ENCODE measurements at places on chromosomes 6 and 20.

GRCh38 chr6:2448826-2449571 lies 203.6 kb upstream of the GMDS start:
- peak; percentile 46 for DNase-seq

GRCh38 chr6:36038120-36038876 lies 10.7 kb downstream of the MAPK14 start:
- no peak for DNase-seq

GRCh38 chr6:158361068-158361467 lies 48.8 kb downstream of the TULP4 start:
- no peak for DNase-seq

GRCh38 chr6:89509777-89510281 lies 76.9 kb downstream of the ANKRD6 start:
- no peak for DNase-seq

DNA sequence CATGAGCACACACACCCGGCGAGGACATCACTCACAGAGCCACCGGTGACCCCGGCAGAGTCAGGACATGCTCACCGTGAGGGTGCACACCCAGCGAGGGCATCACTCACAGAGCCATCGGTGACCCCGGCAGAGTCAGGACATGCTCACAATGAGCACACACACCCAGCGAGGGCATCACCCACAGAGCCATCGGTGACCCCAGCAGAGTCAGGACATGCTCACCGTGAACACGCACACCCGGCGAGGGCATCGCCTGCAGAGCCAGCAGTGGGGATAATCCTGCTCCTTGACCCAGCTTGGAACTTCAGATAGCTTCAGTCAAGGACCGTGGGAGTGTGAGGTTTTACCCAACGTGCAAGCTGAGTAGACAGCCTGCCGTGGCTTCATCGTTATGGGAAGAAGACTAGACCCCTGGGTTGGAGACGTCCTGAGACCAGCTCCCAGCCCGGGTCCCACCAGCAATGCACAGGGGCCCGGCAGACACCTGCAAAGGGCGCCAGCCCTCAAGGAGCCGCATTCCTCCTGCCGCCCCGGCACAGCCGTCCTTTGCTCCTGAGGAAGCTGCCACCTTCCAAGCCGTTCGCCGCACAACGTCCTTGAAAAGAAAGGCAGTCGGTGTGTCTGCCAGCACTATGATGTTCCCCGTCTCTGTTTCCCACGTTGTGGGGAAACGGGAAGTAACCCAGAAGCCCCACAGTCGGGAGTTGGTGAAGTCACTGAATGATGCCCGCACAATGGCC lies 192.3 kb downstream of the DLL1 start:
- no peak for DNase-seq

DNA sequence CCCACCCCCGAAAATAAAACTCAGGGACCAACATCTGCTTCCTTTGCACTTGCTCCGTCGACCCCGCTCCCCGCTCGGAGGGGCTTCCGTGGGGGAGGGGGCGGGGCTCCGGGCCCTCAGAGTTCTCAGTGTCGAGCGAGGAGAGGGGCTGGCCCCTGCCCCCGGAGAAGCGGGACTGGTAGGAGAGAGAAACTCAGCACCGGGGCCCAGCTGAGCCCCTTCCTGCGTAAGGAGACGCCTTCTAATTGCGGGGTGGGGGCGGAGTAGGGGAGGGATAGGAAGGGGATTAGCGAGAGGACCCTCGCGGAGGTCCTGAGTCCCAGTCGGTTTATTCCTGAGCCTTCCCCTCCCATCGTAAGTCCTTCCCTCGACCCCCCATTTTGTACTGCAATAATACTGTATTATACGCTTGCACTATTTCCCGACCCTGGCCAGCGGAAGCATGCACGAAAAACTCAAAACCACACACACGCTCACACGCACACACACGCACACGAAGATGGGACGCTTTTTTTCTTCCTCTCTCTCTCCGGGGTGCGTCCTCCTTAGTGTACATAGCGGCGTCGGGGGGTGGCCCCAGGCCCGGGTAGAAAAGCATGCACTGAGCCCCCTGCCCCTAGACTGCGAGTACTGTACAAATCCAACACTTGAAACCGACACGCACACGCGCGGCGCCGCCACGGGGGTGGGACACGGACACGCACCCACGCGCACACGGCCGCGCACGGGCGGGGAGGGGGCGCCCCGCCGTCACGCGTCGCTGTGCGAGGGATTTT lies 22.1 kb upstream of the SLC22A7 start:
- DNase-seq, result no peak

- no peak for DNase-seq
Measured at GRCh38 chr6:47603995-47604394, 94.4 kb upstream of the ADGRF4 start.

DNA sequence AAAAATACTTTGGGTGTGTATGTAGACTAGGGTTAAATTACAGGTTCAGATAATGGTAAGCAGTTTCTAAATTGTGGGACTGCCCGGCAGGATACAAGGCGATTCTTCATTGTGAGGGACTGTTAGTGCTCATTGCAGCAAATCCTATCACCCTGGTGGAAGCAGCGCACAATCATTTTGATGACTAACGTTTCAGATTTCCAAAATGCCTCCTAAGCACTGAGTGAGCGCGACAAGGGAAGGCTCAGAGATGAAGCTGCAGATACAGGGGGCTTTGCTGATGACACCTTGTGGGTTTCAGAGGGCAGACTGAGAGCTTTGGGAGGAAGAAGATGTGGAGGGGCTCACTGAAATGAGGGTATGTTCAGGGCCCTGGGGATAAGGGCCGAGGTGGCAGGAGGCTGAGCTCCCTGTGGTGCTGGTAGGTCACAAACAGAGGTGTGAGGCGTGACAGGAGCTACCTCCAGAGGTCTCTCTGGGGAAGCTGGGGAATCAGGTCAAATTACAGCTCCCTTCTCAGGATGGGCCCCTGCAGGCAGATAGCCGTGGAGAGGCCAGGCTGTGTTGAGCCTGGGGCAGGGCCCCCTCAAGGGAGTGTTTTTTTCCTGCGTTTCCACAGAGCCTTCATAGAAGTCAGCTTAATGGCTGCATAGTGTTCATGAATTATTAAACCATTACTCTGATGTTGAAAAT lies 84.5 kb upstream of the FYN start:
- no peak for DNase-seq

GRCh38 chr20:62762801-62763368 lies 33.4 kb upstream of the MRGBP start:
- no peak for DNase-seq

DNA sequence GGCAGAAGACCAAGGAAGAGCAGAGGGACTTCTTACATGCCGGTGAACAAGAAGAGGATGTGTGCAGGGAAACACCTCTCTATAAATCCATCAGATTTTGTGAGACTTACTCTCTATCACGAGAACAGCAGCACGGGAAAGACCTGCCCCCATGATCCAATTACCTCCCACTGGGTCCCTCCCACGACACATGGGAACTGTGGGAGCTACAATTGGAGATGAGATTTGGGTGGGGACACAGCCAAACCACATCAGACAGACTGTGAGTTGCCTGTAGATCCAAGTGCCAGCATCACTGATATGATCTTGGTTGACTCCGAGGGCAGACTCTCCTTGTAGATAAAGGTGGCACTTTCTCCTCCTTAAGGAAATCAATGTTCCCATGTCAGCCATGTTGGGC lies 414.8 kb upstream of the JARID2 start:
- no peak for DNase-seq

GRCh38 chr20:46220455-46221207 lies 87.7 kb downstream of the CDH22 start:
- DNase-seq, result peak; percentile 25

DNA sequence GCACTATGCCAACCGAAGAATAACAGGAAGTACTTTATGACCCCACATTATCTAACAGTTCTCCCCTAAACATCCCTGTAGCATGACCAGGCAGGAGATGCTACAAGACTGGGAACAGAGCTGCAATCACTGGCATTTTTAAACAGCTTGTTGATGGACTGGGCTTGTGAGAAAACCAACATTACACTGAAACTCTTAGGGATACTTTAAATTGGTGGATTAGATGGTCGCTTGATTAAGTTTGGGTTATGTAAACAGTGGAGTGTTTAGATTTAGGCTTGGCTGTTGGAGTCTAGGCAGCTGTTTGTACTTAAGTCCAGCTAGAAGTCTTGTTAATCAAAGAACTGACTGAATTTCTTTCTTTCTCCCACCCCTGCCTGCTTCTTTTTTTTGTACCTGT lies 234.1 kb upstream of the BMP2 start:
- DNase-seq, result no peak

DNA sequence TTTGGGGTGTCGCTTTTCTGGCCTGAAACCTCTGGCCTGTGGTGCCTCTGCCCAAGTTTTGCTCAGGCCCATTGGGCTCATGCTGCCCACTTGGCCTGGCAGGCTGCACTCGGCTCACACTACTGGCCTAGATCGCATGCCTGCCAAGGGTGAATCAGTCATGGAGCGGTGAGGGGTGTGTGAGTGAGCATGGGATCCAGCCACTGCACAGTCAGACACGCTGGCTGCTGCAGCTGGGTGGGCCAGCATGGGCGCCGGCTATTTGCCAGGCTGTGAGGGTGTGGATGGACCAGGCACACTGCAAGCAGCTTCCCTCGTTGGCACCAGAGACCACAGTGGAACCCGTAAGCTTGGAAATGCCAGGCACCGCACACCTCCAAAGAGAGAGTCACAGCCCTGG lies 145.4 kb upstream of the CNR1 start:
- DNase-seq, result no peak

GRCh38 chr6:100152201-100152600 lies 158.2 kb upstream of the MCHR2 start:
- DNase-seq, result no peak

- DNase-seq, result no peak
Measured at GRCh38 chr20:50727792-50728485, 3.4 kb upstream of the PARD6B start.

DNA sequence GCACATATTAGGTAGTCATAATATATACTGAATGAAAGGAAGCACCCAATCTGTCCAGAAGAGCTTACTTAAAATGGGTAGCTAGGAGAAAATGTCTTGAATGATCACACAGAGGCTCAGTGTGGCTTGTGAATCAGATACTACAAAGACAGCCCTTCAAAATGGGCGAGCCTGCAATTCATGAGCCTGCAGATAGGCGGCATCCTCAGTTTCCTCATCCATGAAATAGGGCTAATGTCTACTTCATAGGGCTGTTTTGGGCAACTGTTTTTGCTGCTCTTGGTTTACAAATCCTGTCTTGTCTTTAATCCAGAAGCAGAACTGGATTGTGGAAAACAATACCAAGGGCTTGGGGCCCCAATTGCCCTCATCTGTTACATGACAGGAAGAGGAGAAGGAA lies 129.3 kb upstream of the KCNK16 start:
- DNase-seq, result no peak

DNA sequence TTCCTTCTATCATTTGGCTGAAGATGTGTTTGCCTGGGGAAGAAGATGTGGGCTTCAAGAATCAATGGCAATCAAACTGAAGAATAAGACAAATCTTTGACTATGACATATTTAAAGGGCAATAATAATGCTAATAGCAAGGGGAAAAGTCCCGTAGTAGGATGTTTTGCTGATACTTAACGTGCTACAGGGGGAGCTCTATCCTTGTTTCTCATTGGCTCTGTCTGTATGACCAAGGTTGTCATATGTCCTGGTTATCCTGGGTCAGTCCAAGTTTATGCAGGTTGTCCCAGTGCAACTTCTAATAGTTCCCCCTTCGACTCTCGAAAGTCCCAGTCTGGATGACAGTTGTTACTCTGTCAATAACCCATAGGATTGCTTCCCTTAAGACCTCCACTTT lies 321.3 kb downstream of the DHX35 start:
- no peak for DNase-seq

- DNase-seq, result no peak
Measured at GRCh38 chr6:41625442-41625841, 12.8 kb upstream of the MDFI start.

- no peak for DNase-seq
Measured at GRCh38 chr6:18414116-18414515, 27.0 kb downstream of the RNF144B start.

GRCh38 chr6:8069151-8069550 lies 5.0 kb upstream of the BLOC1S5 start:
- no peak for DNase-seq

DNA sequence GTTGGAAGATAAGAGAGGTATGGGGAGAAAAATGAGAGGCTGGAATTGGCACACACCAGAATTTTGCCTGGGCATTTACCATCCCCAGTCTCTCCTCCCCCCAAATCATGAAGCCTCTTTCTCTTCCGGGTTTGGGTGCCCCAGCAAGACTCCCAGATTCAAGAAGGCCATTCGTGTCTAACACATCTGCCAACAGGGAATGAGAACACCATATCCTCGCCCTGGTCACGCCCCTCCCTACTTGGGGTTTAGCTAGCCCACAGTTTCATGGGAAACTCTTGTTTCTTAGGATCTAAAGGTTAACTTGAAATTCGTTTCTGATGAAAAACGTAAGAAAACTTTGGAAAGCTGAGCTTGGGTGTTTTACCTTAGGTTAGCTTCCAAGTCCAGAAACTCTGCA lies 105.5 kb upstream of the TMEM170B start:
- no peak for DNase-seq

DNA sequence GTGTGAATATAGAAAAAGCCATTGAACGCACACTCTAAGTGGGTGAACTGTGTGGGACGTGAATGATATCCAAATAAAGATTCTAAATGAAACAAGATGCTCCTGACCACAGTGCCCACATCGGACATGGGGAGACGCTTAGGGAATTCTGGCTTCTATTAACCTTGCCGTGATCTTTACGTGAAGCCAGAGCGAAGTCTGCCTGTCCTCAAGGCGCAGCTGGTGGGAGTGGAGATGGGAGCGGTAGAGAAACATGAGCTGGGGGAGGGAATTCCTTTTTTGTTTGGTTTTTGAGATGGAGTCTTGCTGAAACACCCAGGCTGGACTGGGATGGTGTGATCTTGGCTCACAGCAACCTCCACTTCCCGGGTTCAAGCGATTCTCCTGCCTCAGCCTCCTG lies 46.0 kb downstream of the VSTM2L start:
- no peak for DNase-seq

GRCh38 chr20:10777710-10778109 lies 103.9 kb upstream of the JAG1 start:
- DNase-seq, result no peak

DNA sequence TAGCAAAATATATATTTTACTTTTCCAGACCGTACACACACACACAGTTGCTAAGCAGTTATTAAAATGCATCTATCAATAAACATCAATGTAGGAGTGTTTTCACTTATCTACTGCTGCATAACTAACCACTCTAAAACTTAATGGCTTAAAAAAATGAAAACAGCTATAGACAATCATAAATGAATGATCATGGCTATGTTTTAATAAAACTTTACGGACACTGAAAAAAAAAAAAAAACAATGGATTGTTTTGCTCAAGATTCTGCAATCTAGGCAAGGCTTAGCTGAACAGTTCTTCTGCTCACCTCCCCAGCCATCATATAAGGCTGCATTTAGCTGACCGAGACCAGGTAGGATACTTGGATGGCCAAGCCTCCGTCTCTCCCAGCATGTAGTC lies 125.4 kb upstream of the CCDC28A start:
- no peak for DNase-seq

GRCh38 chr20:11155156-11155756 lies 481.5 kb upstream of the JAG1 start:
- DNase-seq, result no peak

All from NT2/D1 (cell line).